Activated CD4-positive, alpha-beta T cell treated with anti-CD3 and anti-CD28 coated beads, Interleukin-2, amount 10 ng/mL, durations not matched to agents 24 days and 14 days (primary cell): ENCODE measurements at places on chromosomes 6 and 20. TPM values are rescaled to one million over a fixed set of nuclear protein-coding genes. Genes with fewer than 3 reads are reported as not detected.

GRCh38 chr6:3892603-3893002 is 43.4 kb downstream of the FAM50B start:
- no peak for DNase-seq

DNA sequence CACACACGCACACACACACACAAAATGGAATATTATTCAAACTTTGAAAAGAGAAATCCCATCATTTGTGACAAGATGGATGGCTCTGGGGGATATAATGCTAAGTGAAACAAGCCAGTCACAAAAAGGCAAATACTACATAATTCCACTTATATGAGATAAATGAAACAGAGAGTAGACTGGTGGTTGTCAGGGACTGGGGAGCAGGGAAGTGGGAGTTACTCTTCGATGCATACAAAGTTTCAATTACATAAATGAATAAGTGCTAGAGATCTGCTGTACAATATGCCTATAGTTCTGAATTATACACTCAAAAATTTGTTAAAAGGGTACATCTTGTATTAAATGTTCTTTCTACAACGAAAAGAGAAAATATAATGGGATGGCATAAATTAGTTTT is 58.1 kb upstream of the PLN start:
- no peak for DNase-seq

The FHL5 gene
- not detected in 2 replicates for total RNA-seq

The KCNQ2 gene
- total RNA-seq = 0.26 TPM in 1 of 2 replicates, not detected in the other

DNA sequence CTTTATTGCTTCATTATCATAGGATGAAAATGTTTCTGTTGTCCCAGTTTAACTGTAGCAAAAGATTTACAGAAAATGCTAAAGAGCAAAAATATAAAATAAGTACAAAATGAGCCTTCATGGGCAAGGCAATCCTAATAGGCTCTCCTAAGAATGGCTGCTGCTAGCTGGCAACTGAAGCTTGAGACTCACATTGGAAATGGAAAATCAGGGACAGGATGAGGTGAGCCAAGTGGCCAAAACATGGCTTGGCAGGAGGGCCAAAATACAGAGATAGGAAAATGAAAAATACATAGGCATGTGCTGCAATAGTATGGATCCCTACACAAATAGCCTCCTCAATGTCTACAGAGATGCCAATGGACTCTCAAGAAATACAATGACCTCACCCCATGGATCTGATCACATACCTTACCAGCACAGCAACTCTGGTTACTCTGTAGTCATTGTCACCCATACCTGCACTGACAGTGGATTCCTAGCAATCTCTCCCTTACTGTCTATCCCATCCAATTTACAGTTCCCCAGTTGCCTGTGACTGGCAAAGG is 105.4 kb downstream of the DST start:
- no peak for DNase-seq

- DNase-seq = no peak
These were observed 122.8 kb upstream of the MAFB start for GRCh38 chr20:40811660-40812414.

The CLIC5 gene
- 1.1 and 2.0 TPM in 2 replicates for total RNA-seq

- no peak for DNase-seq
These were observed 54.0 kb downstream of the EFCAB8 start for GRCh38 chr20:32912688-32913087.

DNA sequence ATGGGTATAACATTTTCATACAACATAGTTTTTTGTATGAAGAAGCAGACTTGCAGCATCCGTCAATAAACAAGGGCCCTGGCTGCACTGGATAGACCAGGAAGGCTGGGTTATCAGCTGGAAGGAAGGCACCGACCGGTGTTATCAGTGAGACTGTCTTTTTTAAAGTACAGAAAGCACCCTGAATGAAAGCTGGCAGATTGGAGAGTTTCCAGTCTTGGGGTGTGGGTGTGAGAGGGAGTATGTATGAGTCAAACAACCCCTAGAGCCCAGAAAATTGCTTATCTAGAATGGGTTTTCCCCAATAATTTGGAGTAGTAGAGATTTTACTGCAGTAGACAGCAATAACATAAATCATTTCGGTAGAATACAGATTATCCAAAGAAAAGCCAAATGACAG is 42.4 kb downstream of the TXLNB start:
- DNase-seq = peak; percentile 70

- DNase-seq = no peak
These were observed 32.5 kb downstream of the SRSF3 start for GRCh38 chr6:36626636-36627035.

- DNase-seq = no peak
These were observed 593.4 kb upstream of the CDH4 start for GRCh38 chr20:60658681-60659080.

- DNase-seq = no peak
These were observed 169.1 kb downstream of the BMP7 start for GRCh38 chr20:57097245-57097915.

DNA sequence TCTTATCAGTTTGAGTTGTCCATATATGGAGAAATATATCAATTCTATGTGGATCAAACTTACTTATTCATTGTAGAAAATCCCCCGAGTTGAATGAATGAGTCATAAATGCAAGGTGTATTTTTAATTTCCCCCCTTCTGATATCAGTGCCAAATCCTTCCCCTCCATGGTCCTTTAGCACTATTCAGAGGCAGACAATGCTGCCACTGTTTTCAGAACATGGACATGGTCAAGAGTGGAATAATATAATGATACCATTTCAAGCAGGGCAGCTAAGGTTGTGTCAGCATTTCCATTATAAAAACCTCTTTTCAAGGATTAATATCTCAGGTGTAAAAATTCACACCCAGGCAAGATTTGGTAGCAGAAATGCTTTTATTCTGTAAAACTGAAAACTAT is 244.0 kb downstream of the FOXC1 start:
- no peak for DNase-seq

GRCh38 chr6:2430612-2431011 is 185.2 kb upstream of the GMDS start:
- no peak for DNase-seq

DNA sequence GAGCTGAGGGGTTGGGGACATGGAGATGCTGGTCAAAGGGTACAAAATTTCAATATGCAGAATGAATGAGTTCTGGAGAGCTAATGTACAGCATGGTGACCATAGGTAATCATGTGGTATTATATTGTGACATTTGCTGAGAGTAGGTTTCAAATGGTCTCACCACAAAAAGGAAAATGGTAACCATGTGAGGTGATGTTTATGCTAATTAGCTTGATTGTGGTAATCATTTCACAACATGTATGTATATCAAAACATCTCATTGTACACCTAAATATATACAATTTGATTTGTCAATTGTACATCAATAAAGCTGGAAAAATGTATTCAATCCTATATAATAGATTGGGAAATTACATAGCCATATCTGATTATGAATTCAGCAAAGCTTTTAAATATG is 29.5 kb upstream of the TMEM14A start:
- DNase-seq = no peak

DNA sequence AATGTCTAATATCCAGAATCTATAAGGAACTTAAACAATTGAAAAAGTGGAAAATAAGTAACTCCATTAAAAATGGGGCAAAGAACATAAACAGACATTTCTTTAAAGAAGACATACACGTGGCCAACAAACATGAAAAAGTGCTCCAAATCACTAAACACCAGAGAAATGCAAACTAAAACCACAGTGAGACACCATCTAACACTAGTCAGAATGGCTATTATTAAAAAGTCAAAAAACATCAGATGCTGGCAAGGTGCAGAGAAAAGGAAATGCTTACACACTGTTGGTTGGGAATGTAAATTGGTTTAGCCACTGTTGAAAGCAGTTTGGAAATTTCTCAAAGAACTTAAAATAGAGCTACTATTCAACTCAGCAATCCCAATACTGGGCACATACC is 169.2 kb upstream of the MANEA start:
- DNase-seq = no peak

DNA sequence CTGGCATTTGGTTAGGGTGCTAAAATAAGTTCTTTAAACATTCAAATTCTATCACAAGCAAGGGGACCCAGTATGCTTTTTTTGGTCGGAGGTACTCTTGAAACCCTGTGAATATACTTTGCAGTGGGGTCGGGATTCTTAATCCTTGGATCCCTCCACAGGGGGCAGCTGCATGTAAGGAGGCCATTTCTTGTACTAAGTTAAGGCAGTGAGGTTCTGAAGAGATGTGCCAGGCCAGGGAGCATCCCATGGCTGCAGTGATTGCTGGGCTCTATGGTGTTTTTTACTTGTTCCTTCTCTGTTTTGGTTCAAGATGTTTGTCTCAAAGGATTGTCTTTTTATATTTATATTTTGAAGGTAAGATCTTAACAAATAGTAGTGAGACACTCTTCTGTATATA is 50.4 kb downstream of the TOP1 start:
- DNase-seq = no peak

- DNase-seq = no peak
These were observed 21.6 kb downstream of the L3MBTL1 start for GRCh38 chr20:43529051-43529450.

The SIGLEC1 gene
- not detected in 2 replicates for total RNA-seq

GRCh38 chr20:31602431-31602778 is 2.7 kb upstream of the ID1 start:
- no peak for DNase-seq

GRCh38 chr6:142300758-142301650 is 803 bp upstream of the ADGRG6 start:
- DNase-seq = no peak

GRCh38 chr6:118744261-118744941 is 93.0 kb upstream of the CEP85L start:
- no peak for DNase-seq

DNA sequence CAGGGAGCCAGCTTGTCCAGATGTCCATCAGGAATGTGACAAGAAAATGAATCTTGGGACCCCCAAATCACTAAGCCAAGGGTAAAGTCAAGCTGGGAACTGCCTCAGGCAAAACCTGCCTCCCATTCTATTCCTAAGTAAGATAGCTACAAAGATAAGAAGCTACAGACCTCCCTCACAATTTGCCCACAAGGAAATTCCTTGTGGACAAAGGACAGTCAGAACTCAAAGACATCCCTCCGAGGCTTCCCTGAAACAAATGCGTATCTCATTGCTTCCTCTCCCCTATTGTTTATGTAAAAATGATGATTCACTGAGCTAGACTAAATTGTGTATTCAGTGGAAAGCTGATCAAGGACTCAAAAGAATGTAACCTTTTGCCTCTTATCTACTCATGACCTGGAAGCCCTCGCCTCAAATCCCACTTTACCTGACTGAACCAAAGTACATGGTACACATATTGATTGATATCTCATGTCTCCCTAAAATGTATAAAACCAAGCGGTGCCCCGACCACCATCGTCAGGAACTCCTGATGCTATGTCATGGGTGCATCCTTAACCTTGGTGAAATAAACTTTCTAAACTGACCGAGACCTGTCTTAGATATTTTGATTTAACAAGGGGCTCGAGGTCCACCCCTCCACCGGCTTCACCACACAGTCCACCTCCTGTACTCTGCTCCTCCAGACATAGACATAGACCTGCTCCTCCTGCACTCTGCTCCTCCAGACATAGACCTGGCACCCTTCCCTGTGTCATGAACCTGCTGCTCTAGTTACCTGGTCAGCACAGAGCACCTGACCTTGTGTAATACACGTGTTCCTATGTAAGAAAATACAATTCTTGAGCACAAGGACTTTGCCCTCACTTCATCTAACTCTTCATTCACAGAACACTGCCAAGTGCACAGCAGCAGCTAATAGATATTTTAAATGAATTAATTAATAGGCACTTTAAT is 81.4 kb downstream of the WDR27 start:
- no peak for DNase-seq

The MLN gene
- total RNA-seq = not detected in 2 replicates

- DNase-seq = peak; percentile 82
These were observed 3.8 kb downstream of the PREX1 start for GRCh38 chr20:48823960-48824498.
